ENCODE measurements at places on chromosomes 5 and 9.

- DNase-seq: no peak
These were observed 2.5 kb downstream of the ARHGAP26 start for GRCh38 chr5:142772446-142773293.

- peak; percentile 30 for DNase-seq
These were observed 96.5 kb upstream of the ERCC6L2 start for GRCh38 chr9:95778957-95779356.

DNA sequence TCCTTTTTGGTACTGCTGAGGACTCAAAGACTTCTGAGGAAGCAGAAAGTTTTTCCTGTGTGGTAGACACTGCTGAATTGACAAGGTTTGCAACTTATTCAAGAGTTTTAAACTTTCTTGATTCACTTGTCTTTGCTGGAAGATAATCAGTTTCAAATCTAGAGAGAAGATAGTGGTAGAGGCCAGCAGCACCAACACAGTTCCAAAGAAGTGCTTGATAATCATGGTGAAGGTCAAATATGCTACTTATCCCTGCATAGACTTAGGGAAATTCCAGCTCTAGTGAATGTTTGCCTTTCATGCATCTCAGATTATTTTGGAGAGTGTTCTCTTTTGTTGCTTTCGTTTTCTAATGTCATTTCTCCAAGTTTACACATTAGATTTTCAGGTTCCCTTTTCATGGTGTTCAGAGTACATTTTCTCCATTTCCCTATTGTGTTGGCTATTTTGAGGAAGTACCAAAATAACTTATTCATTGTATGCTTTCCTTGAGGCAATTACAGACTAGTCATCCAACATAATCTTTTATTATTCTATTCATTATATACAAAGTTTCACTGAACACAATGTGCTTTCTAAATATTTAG is 550 bp downstream of the IFNE start:
- DNase-seq: no peak

- DNase-seq: no peak
These were observed 51.2 kb downstream of the PARP8 start for GRCh38 chr5:50717651-50718050.

- DNase-seq: no peak
These were observed 20.9 kb upstream of the OR5C1 start for GRCh38 chr9:122767817-122768216.

GRCh38 chr5:78504704-78505677 is 143.6 kb downstream of the LHFPL2 start:
- DNase-seq: peak; percentile 5

- no peak for DNase-seq
These were observed 36.7 kb downstream of the RAI14 start for GRCh38 chr5:34692786-34693185.

DNA sequence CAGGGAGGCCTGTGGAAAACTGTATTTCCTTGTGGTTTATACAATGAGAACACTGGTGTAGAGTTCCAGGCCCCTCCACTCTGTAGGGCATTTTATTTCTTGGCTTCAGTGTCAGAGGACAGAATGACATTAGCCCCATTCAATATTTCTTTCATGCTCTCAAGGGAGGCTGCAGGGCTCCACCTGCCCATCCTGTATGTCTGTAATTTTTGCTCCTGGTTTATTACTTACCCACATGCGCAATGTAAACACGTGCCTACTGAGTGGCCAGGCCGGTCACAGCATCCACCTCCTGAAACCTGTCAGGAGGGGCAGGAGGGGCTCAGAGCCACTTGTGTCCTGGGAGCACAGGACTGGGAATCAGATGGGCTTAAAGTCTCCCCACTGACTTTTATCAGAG is 82.4 kb downstream of the GADD45G start:
- peak; percentile 68 for DNase-seq

DNA sequence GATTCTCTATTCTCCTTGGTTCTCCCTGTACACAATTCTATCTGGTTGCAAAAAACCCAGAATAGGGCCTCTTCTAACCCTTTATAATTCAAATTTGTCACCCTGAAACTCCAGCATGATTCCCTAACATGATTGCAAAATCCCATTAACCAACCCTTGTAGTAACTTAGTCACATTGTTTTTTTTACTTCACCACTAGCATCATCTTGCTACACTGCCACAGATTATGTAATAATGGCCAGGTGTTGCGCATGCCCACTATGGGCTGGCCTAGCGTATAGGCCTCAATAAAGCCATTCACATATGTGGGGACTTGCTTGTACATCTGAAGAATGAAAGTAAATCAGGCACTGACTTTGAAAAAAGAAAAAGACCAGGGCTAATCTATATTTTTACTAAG is 25.7 kb downstream of the FAM170A start:
- no peak for DNase-seq

- no peak for DNase-seq
These were observed 207.0 kb downstream of the AOPEP start for GRCh38 chr9:94933511-94933828.

DNA sequence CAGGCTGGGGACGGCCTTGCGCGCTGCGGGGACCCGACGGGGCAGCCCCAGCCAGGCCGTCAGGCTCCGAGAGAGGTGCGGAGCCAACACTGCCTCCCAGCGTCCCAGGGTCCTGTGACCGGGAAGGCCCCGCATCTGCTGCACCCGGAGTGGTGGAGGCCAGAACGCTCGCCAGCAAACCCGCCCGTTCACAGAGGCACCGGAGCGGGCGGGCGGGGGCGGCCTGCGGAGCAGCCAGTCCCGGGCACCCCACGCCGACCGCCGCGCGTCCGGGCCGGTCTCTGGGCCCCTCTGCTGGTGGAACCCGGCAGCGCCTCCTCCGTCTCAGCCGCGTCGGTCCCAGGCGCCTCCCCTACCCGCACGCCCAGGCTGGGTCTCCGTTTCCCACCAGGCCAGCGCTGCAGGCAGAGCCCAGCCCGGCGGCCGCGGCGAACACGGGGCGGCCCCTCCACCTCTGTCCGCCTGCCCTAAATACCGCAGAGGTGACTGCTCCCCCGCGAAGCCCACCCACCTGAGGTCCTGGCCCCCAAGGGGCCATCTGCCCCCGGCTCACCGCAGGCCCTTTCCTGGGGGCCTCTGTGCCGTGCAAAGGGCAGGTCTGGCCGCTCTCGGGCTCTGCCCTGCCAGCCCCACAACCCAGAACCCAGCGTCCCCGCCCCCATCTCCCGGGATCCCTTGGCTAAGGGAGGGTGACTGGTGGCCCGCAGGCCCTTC is 15.9 kb downstream of the EXD3 start:
- DNase-seq: peak; percentile 42

DNA sequence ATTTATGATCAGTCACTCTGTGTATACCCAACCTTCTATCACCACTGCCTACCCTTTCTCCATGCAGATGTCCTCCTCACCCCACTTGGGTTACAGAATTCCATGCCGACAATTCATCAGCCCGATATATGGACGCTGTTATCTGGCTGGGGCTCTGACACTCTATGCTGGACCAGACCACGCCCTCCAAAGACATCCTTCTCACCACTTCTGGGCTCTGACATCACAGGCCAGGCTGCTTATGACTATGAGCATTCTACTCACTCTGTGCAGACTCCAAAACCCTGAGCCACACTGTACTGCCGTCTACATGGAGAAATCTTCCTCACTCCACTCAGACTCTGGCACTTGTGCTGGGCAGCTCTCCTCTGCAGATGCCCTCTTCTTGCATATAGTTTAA is 7.6 kb upstream of the AK3 start:
- DNase-seq: no peak

- DNase-seq: no peak
These were observed 36.3 kb upstream of the AKNA start for GRCh38 chr9:114424126-114424525.

DNA sequence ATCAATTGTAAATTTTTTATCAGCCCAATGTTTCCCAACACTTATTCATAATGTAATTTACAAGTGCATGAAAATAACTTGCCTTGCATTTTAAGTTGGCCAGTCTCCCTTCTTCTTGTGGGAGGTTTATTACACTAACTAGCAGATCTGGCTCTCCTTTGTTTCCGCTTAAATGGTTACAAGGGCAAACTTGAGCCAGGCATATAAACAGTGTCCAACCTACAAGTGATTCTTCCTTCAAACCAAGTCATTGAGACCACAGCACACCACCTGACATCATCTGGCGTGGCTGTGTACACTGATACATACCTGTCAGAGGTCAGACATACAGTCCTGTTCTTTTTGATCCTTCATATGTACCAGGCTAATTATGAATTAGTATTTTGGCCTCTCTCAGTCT is 80.1 kb downstream of the ALDH1A1 start:
- DNase-seq: no peak

DNA sequence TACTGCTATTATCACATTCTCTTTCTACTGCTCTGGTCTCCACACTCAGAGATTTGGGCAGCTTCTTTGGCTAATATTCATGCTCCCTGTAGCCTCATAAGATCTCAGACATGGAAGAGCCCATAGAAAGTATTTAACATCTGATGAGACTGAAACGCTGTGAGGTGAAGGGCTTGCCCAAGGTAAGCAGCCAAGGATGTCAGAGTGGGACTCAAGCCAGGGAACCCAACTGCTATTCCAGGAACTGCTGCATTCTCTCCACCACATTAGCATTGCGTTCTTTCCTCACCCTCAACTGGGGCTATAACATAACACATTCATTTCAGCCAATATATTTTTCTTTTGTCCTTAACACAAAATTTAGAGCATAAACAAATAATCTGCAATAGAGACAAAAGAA is 3.8 kb downstream of the ADRB2 start:
- DNase-seq: no peak

DNA sequence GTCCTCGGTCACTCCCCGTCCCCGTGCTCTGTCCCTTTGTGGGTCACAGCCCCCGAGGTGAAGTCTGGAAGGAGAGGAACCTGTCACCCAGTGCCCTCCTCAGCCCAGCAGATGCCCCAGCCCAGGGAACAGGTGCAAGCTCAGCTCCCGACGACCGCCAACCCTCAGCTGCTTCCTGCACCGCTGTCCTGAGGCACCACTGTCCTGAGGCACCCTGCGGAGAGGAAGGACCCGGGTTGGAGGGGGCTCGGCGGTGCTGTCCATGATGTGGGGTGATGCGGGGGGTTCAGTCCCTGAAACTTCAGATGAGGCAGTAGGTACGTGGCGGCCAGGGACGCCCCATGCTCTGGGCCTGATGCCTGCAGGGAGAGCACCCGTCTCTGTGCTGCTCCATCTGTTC is 81.4 kb downstream of the COL5A1 start:
- DNase-seq: no peak

DNA sequence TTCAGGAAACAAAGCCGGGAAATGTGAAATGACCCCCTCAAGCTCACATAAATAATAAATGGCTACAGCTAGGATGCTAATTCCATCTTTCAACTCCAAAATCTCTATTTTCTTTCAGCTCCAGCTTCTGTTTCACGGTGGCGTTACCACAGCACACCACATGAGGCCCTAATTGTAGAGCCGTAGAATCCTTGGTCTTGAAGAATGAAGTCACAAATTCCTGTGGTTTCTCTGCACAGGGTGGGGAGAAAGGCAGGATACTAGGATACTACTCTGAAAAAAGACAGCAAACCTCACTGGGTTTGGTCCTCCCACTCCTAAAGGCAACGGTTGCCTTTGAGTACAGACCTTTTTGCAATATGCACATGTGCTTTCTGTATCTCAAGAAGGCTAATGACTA is 13.9 kb upstream of the RARS1 start:
- no peak for DNase-seq

- DNase-seq: no peak
These were observed 1668.0 kb upstream of the C9orf72 start for GRCh38 chr9:29241320-29241719.

- DNase-seq: no peak
These were observed 69.8 kb downstream of the DOCK2 start for GRCh38 chr5:169706758-169707450.

DNA sequence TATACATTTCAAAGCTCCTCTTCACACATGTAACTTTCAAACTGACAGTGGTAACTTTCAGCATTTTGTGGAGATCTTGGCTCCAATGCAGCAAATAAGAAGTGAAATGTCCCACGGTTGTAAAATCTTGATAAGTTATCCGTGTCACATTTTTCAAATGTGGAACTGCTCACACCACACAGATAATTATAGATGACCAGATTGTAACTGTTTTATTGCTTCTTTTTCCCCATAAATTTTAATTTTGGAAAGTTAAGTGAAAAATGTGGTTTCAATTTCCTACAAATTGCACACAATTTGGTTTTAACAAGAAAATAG is 347.1 kb downstream of the EBF1 start:
- DNase-seq: no peak

DNA sequence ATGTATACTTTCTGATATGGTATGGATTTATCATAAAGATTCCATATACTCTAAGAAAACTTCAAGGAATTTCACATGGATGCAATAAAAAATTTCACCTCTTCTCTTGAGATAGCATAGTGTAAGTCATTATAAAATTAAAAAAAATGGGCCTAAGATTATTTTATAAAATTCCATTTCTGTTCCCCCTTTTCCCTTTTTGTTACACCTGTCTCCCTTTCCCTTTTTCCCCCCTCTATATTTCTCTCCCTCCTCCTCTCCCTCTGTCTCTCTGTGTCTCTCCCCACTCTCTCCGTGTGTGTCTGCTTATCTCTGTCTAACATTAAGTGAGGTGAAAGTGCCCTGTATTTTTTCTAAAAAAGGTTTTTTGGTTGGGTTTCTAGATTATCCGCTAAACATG is 180.2 kb downstream of the NIPBL start:
- DNase-seq: no peak

GRCh38 chr5:101806410-101806809 is 489.7 kb downstream of the SLCO4C1 start:
- no peak for DNase-seq

GRCh38 chr9:133951265-133951664 is 40.9 kb downstream of the VAV2 start:
- peak; percentile 34 for DNase-seq

DNA sequence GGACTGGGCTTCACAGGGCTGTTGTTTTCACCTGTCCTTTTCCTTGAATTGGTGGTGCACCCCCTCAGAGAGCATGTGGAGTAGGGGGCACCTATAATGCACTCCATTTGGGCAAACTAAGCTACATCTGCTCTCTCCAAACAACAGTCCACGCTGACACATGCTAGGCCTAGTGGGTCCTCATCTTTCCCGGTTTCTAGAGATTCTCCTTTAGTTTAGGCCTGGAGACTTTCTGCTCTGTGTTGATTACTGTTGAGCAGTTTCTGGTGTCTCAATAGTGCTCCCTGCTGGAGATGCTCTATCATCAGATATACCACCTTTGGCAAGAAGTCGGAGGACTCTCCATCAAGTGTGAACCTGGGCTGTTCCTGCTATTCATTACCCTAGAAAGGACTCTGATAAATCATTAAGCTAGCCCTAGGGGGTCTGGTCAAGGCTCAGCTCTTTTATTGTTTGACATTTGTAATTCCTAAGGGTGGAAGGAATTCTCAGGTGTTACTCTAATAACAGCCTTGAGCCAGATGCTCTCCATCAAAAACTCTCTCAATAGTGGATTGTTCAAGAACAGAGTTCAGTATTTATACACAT is 64.0 kb upstream of the FYB1 start:
- peak; percentile 51 for DNase-seq
